ENCODE measurements at places on chromosomes 5 and 9.

- DNase-seq, result no peak
Observed at GRCh38 chr5:137760719-137761516, 6.8 kb upstream of the HNRNPA0 start.

DNA sequence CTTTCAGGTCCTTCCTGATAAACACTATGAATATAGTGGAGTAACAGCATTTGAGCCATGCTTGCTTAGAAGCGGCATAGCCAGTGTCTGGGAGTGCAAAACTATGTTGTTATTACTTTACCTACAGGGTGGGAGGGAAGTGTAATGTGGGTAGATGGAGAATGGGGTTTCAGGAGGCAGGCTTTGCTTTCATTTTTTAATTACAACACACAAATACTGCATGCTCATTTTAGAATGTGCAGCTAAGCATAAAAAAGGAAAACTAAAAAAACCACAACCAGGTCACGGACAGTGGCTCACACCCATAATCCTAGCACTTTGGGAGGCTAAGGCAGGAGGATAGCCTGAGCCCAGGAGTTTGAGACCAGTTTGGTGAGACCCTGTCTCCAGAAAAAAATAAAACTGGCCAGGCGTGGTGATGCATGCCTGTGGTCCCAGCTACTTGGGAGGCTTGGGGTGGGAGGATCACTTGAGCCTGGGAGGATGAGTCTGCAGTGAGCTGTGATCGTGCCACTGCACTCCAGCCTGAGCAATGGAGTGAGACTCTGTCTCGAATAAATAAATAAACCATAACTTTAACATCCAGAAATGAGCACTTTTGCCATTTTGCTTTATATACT lies 20.2 kb downstream of the HAVCR1 start:
- no peak for DNase-seq

DNA sequence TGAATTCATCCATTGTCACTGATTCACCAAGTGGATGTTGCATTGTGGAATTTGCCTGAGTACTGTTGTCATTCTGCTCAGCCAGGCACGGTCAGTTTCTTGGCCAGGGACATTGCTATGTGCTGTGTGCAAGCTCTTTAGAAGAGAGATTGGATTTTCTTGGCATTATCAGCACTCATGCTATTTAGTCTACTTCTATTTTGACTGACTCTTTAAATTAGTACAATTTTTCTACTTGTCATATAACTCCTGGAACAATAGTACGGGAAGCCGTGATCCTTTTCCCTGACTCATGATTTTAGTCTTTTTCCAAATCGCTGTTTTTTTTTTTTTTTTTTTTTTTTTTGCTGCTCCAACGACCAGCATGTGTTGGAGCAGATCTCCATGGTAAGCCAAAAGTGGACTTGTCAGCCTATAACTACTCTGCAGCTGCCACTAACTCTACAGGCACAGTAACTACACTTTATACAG lies 129.7 kb downstream of the CDC42SE2 start:
- no peak for DNase-seq

GRCh38 chr5:321230-321725 lies at the start of gene AHRR:
Gene AHRR, plus strand, starts transcription at chr5:321714. Its CDS starts 22,189 bp downstream, at chr5:343903.
- no peak for DNase-seq

GRCh38 chr5:136404616-136405015 lies 39.3 kb upstream of the TRPC7 start:
- no peak for DNase-seq

- DNase-seq, result no peak
Observed at GRCh38 chr9:69963803-69964202, 79.8 kb upstream of the MAMDC2 start.

DNA sequence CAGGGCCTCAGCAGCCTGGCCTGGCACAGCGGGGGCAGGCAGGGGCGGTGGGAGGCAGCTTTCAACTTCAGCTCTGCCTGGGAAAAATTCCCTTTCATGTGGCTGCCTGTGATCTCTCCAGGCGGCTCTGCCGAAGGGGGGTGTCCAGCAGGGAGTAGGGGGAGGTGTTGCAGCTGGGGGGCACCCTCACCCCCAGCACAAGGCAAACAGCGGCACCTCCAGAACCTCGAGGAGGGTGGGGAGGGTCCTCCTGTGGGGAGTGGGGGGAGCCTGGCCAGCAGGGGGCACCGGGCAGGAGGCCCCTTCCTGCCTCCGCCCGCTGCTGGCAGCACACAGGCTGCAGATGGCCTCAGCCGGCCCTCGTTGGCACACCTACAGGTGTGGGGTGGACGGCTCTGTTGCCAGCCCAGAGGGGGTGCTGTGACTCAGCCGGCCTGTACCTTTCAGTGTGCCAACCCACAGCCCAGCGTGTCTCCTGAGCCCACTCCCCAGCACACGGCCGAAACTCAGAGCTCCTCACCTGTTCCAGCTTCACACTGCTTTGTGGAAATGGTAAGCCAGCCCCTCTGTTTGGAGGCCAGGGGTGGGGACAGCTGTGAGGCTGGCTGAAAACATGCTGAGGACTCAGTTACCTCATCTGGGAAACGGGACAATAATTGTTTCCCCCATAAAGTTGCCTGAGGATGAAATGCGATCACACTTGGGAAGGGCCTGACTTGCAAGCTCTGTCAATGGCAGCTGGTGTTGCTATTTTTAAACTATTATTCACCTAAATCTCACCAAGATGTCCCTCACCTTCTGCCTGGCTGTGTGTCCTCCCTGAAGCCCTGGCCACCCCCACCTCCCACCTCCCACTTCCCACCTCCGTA lies 37.0 kb downstream of the CXXC5 start:
- no peak for DNase-seq

Data from omental fat pad (tissue), 4 donors.